Fibroblast of the aortic adventitia (primary cell): ENCODE measurements at places on chromosomes 4 and X. TPM values are rescaled to one million over a fixed set of nuclear protein-coding genes. Genes with fewer than 3 reads are reported as not detected.

TLL1 gene
- 0.09 and 1.5 TPM in 2 replicates for total RNA-seq

GRCh38 chr4:152997771-152998487 is 61.8 kb downstream of the FHDC1 start:
- DNase-seq, result no peak

DNA sequence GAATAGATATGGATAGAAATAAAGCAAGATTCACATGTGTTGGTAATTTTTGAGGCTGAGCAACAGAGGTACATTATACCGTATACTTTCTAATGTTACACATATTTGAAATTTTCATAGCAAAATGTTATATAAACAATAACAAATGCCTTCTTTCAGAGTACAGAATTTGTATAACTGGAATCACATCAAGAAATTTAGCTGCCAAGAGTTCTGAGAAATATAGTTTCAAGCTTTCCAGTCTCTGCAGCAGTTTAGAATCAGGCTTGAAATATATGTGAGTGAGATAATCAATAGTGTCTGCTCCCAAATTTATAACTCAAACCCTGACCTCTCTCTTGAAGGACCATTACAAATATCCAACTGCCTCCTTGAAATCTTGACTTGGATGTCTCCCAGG is 23.8 kb downstream of the FAM184B start:
- DNase-seq, result no peak

DNA sequence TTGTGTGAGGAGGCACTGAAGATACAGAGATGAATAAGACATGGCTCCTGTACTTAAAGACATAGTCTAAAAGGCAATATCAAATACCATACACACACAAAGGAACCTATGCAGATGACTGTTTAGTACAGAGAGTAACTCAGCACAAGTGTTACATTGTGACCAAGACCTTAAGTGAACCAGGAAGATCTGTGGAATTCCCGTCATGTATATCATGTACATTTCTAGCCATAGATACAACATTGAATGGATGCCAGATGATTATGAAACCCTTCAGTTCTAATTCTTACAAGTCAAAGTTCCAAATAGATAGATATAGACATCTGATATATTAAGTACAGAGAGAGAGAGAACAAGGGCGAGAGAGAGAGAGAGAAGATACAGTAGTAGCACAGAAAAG is 73.2 kb downstream of the PAK3 start:
- no peak for DNase-seq

DNA sequence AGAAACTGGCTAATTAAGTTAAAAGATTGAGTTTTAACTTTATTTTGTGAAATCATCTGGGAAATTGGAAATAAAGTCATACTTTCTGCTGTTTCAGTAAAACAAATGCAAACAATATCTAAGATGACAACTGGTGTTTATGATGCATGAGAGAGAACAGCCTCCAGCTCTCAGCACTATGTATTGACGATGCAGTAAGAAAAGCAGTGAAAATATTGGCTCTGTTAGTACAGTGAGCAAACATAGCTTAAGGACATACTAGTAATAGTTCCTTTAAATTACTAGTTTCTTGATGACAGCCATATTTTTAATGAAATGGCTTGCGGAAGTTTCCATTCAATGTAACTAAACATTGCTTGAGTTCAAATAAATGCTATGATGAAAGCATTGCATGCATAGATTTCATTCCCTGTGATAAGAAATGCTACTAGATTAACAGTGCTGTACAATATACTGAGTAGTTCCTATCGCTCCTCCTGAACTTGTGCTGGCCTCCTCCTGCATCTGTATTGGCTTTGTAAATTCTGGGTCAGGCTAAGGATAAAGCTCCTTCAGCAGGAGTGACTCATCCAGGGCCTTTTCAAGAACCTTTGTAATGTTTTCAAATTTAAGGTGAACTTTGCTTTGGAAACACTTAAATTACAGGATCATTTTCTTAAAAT is 11.6 kb downstream of the ARHGAP24 start:
- DNase-seq, result peak; percentile 47

- no peak for DNase-seq
These were observed 5.5 kb downstream of the PROM1 start for GRCh38 chr4:16078195-16078760.

DNA sequence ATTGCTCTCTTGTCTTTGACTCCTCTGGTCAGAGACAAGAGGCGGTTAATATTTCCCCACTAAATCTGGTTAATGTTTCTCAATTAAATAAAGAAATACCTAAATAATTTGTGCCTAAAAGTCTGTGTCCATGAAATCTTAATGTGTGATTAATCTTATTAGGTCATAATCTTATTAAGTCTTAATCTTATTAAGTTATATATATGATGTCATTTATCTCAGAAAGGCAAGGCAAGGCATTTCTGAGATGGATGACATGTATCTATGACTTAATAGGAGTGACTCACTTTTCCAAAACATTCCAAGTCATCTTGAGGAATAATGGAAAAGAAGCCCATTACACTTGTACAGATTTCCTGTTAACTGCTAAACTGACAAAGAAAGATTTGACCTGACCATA is 74.7 kb downstream of the TRAM1L1 start:
- no peak for DNase-seq
